ENCODE measurements at places on chromosomes 3 and 15. TPM values are rescaled to one million over a fixed set of nuclear protein-coding genes. Genes with fewer than 3 reads are reported as not detected.

DNA sequence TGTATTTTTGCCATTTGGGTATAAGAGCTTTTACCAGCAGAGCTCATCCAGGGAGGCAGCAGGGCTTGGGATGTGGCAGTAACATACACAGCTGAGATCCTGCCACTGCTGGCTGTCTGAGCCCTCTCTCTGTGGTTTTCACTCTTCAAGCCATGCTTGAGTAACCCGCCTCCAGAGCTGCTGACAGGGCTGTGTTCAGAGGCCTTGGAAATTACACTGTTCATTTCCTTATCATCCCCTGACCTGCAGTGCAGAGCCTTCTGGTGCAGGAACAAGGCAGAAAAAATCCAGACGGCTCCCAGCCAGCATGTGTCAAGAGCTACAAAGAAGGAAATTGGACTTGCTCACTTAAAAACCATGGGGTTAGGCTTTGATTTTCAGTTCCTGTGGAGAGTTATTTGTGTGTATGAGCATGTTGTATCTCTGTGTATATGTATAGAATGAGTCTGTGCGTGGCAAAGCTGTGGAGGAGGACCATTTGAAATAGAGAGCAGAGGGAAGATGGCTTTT lies 47.0 kb downstream of the ZNF609 start:
- H3K36me3 ChIP-seq, result no peaks in the 10 kb centered on the region
- H3K27me3 ChIP-seq, result no peaks in the 10 kb centered on the region
- H3K4me1 ChIP-seq, result peaks cover 27% of the 10 kb centered on the region

DNA sequence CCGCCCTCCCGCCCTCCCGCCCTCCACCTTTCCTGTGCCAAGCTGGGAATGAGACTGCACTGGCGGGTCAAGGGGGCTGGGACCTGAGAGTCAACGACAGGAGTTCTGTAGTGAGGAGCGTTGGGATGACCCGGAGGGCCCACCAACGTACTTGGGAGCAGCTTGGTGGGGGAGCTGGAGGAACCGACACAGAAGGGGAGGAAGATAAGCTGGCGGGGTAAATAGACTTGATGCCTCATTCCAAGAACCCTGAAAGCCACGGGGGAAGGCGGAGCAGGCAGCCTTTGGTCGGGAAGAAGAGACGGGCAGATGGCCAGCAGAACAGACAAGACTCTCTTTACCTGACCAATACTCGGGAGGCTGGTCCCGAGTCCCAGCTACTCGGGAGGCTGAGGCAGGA lies 277 bp downstream of the FMN1 start:
- no peaks in the 10 kb centered on the region for H3K27me3 ChIP-seq
- no peak overlapping the region for H3K27ac ChIP-seq
- no peaks in the 10 kb centered on the region for H3K36me3 ChIP-seq
- peak overlapping the region; percentile 83 for H3K4me3 ChIP-seq
- DNase-seq, result no peak

DNA sequence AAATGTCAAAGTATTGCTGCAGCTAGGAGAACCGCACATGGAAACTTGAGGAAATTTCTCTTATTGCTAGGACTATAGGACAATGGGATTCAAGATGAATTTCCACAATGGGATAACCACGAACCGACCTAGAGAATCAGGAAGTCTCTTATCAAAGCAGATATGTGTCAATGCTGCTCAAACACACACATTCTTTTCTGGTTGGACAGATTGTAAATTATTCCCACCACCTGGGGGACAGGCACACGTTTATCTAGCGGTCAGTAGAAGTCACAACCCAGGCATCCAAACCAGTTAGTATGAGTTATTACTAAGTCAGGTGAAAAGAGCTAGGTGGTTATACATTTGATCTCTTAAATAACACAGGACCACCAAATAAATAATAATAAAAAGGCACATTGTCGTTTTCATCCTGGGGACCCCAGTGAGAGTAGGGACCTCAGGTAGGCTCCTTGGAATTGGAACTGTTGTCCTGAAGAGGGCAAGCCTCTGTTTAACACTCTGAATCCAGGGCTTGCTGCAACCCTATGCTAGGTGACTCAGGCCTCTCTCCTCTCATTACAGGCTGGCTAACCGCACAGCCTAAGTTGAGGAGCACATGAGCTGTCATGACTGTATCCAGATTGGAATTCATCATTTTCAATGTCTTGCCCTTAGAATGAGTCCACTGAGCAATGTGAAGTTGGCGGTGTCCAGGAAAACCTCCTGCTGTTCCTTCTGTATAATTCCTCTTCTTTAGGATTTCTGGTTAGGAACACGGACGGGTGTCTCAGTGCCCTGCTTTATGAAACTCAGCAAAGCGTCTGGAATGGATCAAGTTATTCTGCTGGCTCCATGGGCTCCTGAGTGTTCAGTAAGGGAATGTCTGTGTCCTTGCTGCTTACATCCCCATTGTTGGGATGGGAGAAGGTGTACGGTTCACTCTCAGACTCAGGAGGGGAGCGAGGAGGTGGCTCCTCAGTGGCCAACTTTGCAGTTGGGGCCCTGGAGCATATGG lies 59.0 kb downstream of the CLEC3B start:
- no peaks in the 10 kb centered on the region for H3K4me1 ChIP-seq
- DNase-seq, result no peak
- no peaks in the 10 kb centered on the region for H3K36me3 ChIP-seq
- H3K4me3 ChIP-seq, result no peak overlapping the region

- H3K36me3 ChIP-seq, result no peaks in the 10 kb centered on the region
- no peak for DNase-seq
- no peak overlapping the region for H3K27ac ChIP-seq
Measured at GRCh38 chr3:139323146-139323545, 20.7 kb upstream of the MRPS22 start.

The WWTR1 gene
- total RNA-seq, result 0.49 TPM

The FOXL2NB gene
- not detected for total RNA-seq

- no peaks in the 10 kb centered on the region for H3K36me3 ChIP-seq
- no peaks in the 10 kb centered on the region for H3K4me1 ChIP-seq
- DNase-seq, result no peak
- no peak overlapping the region for H3K27ac ChIP-seq
- no peak overlapping the region for H3K4me3 ChIP-seq
Measured at GRCh38 chr15:32030795-32031194, 480 bp downstream of the CHRNA7 start.

The SYNPR gene
- total RNA-seq, result not detected

GRCh38 chr3:140242818-140243276 lies 307.9 kb downstream of the CLSTN2 start:
- no peaks in the 10 kb centered on the region for H3K4me1 ChIP-seq
- H3K27ac ChIP-seq, result no peak overlapping the region
- H3K4me3 ChIP-seq, result no peak overlapping the region
- H3K36me3 ChIP-seq, result no peaks in the 10 kb centered on the region
- no peaks in the 10 kb centered on the region for H3K27me3 ChIP-seq

GRCh38 chr3:128734523-128735189 lies 8.7 kb downstream of the RAB7A start:
- H3K4me1 ChIP-seq, result peaks cover 33% of the 10 kb centered on the region
- no peak for DNase-seq
- H3K27me3 ChIP-seq, result no peaks in the 10 kb centered on the region
- no peak overlapping the region for H3K4me3 ChIP-seq
- no peak overlapping the region for H3K27ac ChIP-seq

- H3K36me3 ChIP-seq, result no peaks in the 10 kb centered on the region
- no peak overlapping the region for H3K27ac ChIP-seq
- no peaks in the 10 kb centered on the region for H3K27me3 ChIP-seq
- no peaks in the 10 kb centered on the region for H3K4me1 ChIP-seq
- no peak overlapping the region for H3K4me3 ChIP-seq
- no peak for DNase-seq
Measured at GRCh38 chr3:186142393-186142932, 33.6 kb upstream of the ETV5 start.

DNA sequence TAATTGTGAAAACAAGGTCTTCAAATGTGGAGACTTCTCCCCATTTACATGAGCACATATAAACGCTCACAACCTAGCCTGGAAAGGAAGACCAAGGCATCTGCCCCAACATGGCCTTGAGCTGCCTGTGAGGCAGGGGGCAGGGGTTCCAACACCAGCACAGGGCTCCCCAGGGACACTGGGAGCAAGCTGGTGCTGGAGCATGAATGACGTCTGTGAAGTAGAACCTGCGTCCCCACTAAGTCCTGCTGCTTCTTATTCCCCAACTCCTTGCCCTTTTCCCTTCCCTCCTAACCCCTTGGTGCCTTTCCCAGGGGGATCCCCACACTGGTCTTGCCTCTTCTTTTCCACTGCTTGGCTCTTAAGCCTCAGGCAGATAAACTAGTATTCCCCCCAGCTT lies 93.1 kb downstream of the RBPMS2 start:
- peaks cover 93% of the 10 kb centered on the region for H3K36me3 ChIP-seq

DNA sequence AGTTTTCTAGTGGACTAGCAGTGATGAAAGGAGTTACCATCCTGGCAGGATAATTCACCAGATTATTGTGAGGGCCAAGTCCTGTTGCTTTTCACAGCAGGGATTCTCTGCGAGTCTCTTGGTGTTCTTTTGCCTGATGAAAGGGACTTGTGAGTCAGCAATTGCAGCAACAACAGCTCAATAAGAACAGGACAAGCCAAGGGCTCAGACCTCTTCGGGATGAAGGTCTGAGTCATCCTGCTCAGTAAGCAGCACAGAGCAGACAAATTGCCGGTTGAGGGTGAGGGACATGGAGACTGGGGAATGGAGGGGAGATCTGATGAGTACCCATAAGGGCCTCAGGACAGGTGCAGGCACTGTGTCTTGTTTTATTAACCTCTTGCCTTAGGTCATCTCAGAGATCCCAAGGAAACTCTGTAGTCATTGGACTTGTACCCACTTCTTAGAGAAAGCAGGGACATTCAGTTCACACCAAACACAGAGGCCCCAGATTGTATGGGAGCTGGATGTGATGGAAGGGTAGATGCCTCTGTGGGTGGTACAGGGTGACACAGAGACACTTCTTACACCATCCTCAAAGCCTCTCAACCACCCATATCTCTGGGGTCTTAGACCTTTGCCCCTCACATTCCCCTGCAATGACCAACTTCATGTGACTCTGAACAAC lies 173.8 kb upstream of the TLE3 start:
- peaks cover 10% of the 10 kb centered on the region for H3K4me1 ChIP-seq
- no peaks in the 10 kb centered on the region for H3K27me3 ChIP-seq
- no peak for DNase-seq
- no peak overlapping the region for H3K4me3 ChIP-seq
- H3K27ac ChIP-seq, result no peak overlapping the region

- no peak overlapping the region for H3K4me3 ChIP-seq
- DNase-seq, result no peak
- no peaks in the 10 kb centered on the region for H3K27me3 ChIP-seq
- no peak overlapping the region for H3K27ac ChIP-seq
- H3K36me3 ChIP-seq, result no peaks in the 10 kb centered on the region
- H3K4me1 ChIP-seq, result no peaks in the 10 kb centered on the region
Measured at GRCh38 chr3:72033666-72034428, 248.9 kb upstream of the PROK2 start.

GRCh38 chr3:124609402-124609801 lies 120.8 kb upstream of the UMPS start:
- H3K27me3 ChIP-seq, result no peaks in the 10 kb centered on the region
- DNase-seq, result no peak
- H3K4me1 ChIP-seq, result no peaks in the 10 kb centered on the region
- no peaks in the 10 kb centered on the region for H3K36me3 ChIP-seq

The FLNB gene
- total RNA-seq, result 47.6 TPM

The PLA2G4E gene
- total RNA-seq, result not detected

- DNase-seq, result no peak
- H3K27ac ChIP-seq, result no peak overlapping the region
- H3K4me1 ChIP-seq, result no peaks in the 10 kb centered on the region
- H3K36me3 ChIP-seq, result no peaks in the 10 kb centered on the region
- H3K4me3 ChIP-seq, result no peak overlapping the region
Measured at GRCh38 chr3:150255413-150255812, 152.7 kb upstream of the TSC22D2 start.

DNA sequence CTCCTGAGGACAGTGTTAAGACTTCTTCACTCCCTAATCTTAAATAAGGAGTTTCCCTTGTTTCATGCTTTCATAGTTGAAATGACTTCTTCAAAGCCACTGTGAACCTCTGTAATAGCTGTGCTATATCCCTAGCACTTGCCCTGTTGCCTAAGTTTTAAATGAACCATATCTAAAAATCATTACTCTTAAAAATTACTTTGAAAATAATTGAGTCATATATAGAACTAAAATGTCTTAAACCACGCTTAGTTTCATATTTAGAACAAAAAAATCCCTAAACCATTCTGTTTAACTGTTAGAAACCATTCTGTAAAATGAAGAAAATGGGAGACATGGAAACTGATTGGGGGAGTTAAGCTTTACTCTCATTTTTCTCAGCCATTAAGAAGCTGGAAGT lies 29.8 kb downstream of the DNAJC19 start:
- DNase-seq, result no peak
- peaks cover 3% of the 10 kb centered on the region for H3K36me3 ChIP-seq
- H3K27me3 ChIP-seq, result no peaks in the 10 kb centered on the region
- H3K27ac ChIP-seq, result no peak overlapping the region
- no peaks in the 10 kb centered on the region for H3K4me1 ChIP-seq

- H3K27ac ChIP-seq, result no peak overlapping the region
- H3K36me3 ChIP-seq, result no peaks in the 10 kb centered on the region
- no peak for DNase-seq
Measured at GRCh38 chr3:155001289-155002010, 78.7 kb upstream of the MME start.

The OR5K2 gene
- total RNA-seq, result not detected

- H3K4me3 ChIP-seq, result no peak overlapping the region
- no peak overlapping the region for H3K27ac ChIP-seq
- H3K4me1 ChIP-seq, result peaks cover 5% of the 10 kb centered on the region
- no peaks in the 10 kb centered on the region for H3K36me3 ChIP-seq
Measured at GRCh38 chr3:156812521-156813335, 13.4 kb upstream of the LEKR1 start.

The ITGB5 gene
- total RNA-seq, result not detected

- peak; percentile 89 for DNase-seq
- H3K27ac ChIP-seq, result peak within 1 kb of the TSS; percentile 94
- peaks cover 32% of the 10 kb centered on the region for H3K4me1 ChIP-seq
- H3K27me3 ChIP-seq, result no peaks in the 10 kb centered on the region
- H3K4me3 ChIP-seq, result peak within 1 kb of the TSS; percentile 85
Measured at GRCh38 chr3:197749601-197750395, at the start of gene FYTTD1. Gene FYTTD1, plus strand, starts transcription at chr3:197749883. Its CDS starts 89 bp downstream, at chr3:197749972.

The KBTBD8 gene
- 14.6 TPM for total RNA-seq

GRCh38 chr3:166554023-166554422 lies 716.8 kb upstream of the BCHE start:
- H3K27ac ChIP-seq, result no peak overlapping the region
- H3K36me3 ChIP-seq, result no peaks in the 10 kb centered on the region
- no peak for DNase-seq
- no peaks in the 10 kb centered on the region for H3K27me3 ChIP-seq
- no peaks in the 10 kb centered on the region for H3K4me1 ChIP-seq
- H3K4me3 ChIP-seq, result no peak overlapping the region

DNA sequence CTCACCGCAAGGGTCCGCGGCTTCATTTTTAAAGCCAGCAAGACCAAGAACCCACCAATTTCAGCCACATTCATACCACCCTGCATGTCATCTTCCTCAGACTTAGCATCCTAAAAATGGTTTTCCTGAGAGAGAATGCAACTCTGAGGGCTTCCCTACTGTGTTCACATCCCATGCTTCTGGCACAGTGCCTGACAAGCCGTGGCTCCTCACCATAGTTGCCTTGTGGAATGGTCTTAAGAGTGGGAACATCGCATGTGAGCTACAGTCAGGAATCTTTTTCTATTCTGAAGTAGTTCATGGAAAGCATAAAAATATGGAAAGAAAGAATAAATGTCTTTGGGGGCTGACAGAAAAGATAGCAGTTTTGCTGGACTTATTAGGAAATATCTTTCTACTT lies 120.3 kb downstream of the RAP2B start:
- no peak for DNase-seq
- no peaks in the 10 kb centered on the region for H3K36me3 ChIP-seq
- no peaks in the 10 kb centered on the region for H3K27me3 ChIP-seq
- H3K4me3 ChIP-seq, result no peak overlapping the region

Measured in naive thymus-derived CD4-positive, alpha-beta T cell (primary cell).